ENCODE measurements at places on chromosomes 13 and 19.

- no peak for DNase-seq
These were observed 66.5 kb downstream of the NDFIP2 start for GRCh38 chr13:79547211-79548195.

DNA sequence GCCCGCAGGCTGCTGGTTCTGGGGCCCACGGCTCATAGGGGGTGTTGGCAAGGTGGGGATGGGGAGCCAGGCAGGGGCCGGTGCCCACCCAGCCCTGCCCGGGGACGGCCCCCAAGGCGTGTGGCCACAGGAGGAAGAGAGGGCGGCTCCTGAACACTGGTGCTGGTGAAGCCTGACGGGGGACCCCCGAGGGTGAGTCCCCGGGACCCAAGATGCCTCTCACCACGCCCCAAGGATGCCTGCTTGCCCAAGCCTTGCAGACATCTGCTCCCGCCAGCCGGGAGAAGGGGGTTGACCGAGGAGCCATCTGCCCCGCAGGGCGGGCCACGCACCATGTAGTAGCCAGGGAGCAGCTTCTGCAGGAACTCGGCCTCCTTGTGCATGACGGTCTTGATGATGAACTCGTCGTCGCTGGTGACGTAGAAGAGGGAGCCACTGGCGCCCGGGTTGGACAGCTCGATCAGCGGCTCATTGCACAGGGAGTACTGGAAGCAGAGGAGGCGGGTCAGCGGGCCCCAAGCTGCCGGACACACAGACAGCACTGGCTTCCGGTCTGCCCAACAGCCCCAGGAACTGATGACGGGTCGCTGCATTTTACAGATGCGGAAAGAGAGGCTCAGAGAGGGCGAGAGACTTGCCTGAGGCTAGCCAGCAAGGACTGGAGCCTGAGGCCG is 29.6 kb upstream of the CACTIN start:
- DNase-seq: no peak

DNA sequence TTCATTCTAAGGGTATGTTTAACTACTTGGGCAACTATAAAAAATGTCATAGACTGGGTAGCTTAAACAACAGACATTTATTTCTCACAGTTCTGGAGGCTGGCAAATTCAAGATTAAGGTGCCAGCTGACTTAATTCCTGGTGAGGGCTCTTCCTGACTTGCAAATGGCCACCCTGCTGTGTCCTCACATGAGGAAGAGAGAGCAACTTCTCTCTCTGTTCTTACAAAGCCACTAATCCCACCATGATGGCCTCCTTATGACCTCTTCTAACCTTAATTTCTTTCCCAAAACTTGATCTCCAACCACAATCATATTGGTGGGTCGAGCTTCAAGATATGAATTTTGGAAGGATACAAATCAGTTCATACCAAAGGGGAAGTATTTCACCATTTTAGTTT is 399.0 kb downstream of the DCT start:
- no peak for DNase-seq

GRCh38 chr19:43501661-43502418 is 2.7 kb downstream of the PHLDB3 start:
- DNase-seq: no peak

DNA sequence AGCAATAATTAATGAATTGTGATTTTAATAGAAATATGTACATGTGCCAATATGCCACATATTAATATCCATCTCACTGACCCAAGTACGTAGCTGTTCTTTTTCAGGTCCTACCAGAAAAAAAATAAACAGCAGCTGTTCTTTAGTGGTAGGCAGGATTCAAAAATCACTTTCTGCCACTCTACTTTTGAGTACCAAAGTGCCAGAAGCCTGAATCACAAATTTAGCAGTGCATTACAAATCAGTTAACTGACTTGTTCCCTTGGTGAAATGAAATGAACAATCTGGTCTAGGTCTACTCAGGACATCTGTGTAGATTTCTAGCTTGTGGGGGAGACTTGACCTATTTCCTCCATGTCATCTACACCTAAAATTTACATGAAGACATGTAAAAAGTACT is 775.5 kb upstream of the GPC6 start:
- DNase-seq: no peak

GRCh38 chr13:67226696-67227095 is 3.4 kb downstream of the PCDH9 start:
- DNase-seq: no peak

Measured in left hindlimb (tissue), 1 donor.